Iris pigment epithelial cell (primary cell): ENCODE measurements at places on chromosomes 7 and 10.

- no peak for DNase-seq
These were observed 326.7 kb downstream of the PTEN start for GRCh38 chr10:88190123-88190522.

DNA sequence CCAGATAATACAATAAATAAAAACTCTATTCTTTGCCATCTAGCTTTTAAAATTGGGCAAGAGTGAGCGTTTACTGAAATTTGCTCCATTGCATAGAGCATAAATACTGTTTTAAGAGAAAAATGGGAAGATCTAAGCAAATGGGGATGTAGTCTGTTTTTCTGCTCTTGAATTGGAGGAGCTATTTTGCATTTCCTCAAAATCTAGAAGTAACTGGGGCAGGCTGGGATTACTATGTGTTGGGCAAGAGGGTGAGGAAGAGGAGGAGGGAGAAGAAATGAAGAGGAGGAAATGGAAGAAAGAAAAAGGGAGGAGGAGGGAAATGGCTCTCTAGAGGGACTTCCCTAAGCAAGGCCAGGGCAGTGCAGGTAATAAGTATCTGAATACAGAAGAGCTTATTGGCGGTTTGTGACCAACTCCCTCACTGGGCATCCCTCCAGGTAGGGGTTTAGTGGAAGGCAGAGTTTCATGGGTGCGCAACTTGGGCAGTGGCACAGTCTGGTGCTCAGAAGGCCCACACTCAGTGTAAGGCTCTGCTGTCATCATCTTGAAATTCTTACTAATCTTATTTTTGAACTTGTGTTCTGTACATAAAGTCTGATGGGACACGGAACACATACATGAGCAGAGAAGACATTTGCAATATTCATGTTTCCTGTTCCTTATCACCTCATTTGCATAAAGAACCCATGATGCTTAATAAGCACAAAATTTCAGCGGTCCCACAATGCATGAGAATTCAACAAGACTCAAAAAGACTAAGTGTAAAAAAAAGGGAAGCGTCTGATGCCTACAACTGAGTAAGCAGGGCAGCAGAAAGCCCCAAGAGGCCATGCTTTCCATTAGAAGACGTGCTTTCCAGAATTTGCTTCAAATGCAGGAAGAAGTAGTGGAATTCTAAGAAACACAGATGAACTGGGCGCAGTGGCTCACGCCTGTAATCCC is 116.9 kb downstream of the EVX1 start:
- DNase-seq, result no peak

DNA sequence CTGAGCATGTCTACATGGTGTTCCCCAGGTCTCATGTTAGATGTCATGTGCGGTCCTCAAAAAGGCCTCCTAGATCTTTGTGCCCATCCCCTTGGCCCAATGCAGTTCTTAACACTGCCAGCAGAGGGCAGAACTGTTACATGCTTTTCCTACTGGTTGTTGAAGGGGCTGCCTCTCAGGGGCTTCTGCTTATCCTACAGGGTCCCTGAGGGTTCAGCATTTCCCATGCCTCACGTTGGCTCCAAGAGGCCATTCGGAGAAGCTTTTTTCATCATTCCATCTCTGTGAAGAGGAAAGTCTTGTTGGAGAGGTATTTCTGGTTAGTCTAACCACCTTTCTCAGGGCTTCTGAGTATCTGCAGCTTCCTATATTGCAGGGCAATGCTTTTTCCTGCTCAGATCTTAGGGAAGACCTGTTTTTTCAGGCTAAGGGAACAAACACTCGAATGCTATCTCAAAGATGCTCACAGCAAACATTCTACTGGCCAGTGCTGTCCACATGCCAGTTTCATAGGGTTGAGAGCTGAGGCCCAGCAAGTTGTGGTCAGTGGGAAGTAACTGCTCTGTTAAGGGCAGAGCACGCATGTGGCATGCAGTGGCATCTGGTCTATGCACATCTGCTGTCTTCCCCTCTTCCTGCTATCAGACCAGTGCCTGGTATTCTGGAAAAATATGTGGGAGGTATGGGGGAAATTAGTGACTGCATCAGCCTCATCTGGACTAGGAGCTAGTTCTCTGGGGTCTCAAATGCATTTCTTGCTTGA is 31.5 kb downstream of the MBL2 start:
- peak; percentile 16 for DNase-seq

- DNase-seq, result no peak
These were observed 235.5 kb downstream of the CCSER2 start for GRCh38 chr10:84563868-84564267.

- DNase-seq, result peak; percentile 59
These were observed 338.0 kb upstream of the MKI67 start for GRCh38 chr10:128463991-128464760.

DNA sequence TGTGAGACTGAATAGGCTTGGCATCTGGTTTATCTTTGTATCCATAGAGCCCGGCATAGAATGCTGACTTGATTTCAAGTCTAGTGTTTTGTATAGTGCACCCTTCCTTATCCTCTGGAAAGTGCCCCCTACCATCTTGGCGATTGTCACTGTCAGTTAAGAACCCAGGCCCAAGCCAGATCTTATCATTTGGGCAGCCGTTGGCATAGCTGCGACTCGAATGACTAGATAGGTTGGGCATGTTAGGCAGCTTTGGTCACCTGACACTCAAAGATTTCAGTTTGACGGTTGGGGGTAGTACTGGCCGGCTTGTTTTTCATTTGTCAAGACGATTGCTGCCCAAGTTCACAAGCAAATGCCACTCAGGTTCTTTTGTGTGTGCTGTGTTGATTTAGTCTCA is 6.6 kb downstream of the NIPSNAP2 start:
- DNase-seq, result no peak

DNA sequence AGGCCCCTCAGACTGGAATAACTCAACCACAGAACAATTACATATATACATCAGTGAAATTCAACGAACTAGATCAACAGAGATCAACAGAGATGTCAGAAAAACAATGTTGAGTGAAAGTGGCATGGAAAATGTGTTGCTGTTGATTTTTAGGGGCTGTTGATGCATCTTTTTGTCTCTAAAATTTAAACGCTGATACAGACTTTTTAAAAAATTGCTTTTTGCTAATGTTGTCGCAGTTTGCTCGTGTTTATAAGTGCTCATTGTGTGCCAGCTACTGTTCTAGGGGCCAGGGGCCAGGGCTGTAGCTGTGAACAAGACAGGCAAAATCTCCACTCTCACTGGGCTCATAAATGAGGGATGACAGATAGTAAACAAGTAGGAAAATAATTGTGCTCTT is 18.3 kb downstream of the TMEM248 start:
- DNase-seq, result no peak

GRCh38 chr10:30736685-30737232 is 107.2 kb upstream of the LYZL2 start:
- DNase-seq, result peak; percentile 100
